ENCODE measurements at places on chromosomes 3 and 15. TPM values are rescaled to one million over a fixed set of nuclear protein-coding genes. Genes with fewer than 3 reads are reported as not detected.

The ACTC1 gene
- polyA plus RNA-seq, result not detected

The LRRK1 gene
- 13.2 TPM for polyA plus RNA-seq

The POU1F1 gene
- not detected for polyA plus RNA-seq

The HHLA2 gene
- not detected for polyA plus RNA-seq

The MYLK gene
- 2.4 TPM for polyA plus RNA-seq

The TRPM7 gene
- 13.8 TPM for polyA plus RNA-seq

The ELL3 gene
- polyA plus RNA-seq, result 9.3 TPM

The GOLGA6A gene
- polyA plus RNA-seq, result not detected

The CNBP gene
- 790 TPM for polyA plus RNA-seq

The MYO5C gene
- polyA plus RNA-seq, result 0.88 TPM

The HCLS1 gene
- polyA plus RNA-seq, result 468 TPM

The MOBP gene
- not detected for polyA plus RNA-seq

The FAM3D gene
- polyA plus RNA-seq, result not detected

The SPATA12 gene
- not detected for polyA plus RNA-seq

The FBN1 gene
- not detected for polyA plus RNA-seq

The SPSB4 gene
- not detected for polyA plus RNA-seq

The TMCO5A gene
- not detected for polyA plus RNA-seq

The ZIC4 gene
- not detected for polyA plus RNA-seq

The GUCA1C gene
- polyA plus RNA-seq, result not detected

The CPNE9 gene
- polyA plus RNA-seq, result not detected

The SLC30A4 gene
- 7.1 TPM for polyA plus RNA-seq

The CIAO2A gene
- polyA plus RNA-seq, result 218 TPM

The GOLGA8Q gene
- polyA plus RNA-seq, result 0.23 TPM

The SHISA5 gene
- 307 TPM for polyA plus RNA-seq

The PCOLCE2 gene
- not detected for polyA plus RNA-seq

The ZNF80 gene
- not detected for polyA plus RNA-seq

The ATP10A gene
- polyA plus RNA-seq, result 0.48 TPM

The FANCD2OS gene
- not detected for polyA plus RNA-seq

The IGSF11 gene
- not detected for polyA plus RNA-seq

The STAC gene
- not detected for polyA plus RNA-seq

The TMEM45A gene
- polyA plus RNA-seq, result 0.14 TPM

The ALDH1L1 gene
- polyA plus RNA-seq, result not detected

The CRABP1 gene
- polyA plus RNA-seq, result not detected

The SLC51B gene
- not detected for polyA plus RNA-seq

The ALDH1A3 gene
- not detected for polyA plus RNA-seq

The OIP5 gene
- 0.68 TPM for polyA plus RNA-seq

The TMEM108 gene
- polyA plus RNA-seq, result not detected

The ITIH1 gene
- not detected for polyA plus RNA-seq

The TBC1D2B gene
- 1.7 TPM for polyA plus RNA-seq

The CFAP100 gene
- not detected for polyA plus RNA-seq

The SPINK8 gene
- polyA plus RNA-seq, result not detected

The TM6SF1 gene
- 0.29 TPM for polyA plus RNA-seq

The SH3GL3 gene
- not detected for polyA plus RNA-seq

The CLDN16 gene
- polyA plus RNA-seq, result not detected

The KATNBL1 gene
- 51.6 TPM for polyA plus RNA-seq

The GOLGA6L10 gene
- polyA plus RNA-seq, result 0.19 TPM

The NPAP1 gene
- not detected for polyA plus RNA-seq

The CSTA gene
- not detected for polyA plus RNA-seq

The VGLL3 gene
- polyA plus RNA-seq, result not detected

The CCNDBP1 gene
- polyA plus RNA-seq, result 189 TPM

The FAM174B gene
- polyA plus RNA-seq, result 1.4 TPM

The CHRM5 gene
- polyA plus RNA-seq, result not detected

The LXN gene
- 9.0 TPM for polyA plus RNA-seq

The SLC2A2 gene
- polyA plus RNA-seq, result not detected

All from IgD-negative memory B cell (primary cell).